ENCODE measurements at places on chromosomes 1 and 21. TPM values are rescaled to one million over a fixed set of nuclear protein-coding genes. Genes with fewer than 3 reads are reported as not detected.

DNA sequence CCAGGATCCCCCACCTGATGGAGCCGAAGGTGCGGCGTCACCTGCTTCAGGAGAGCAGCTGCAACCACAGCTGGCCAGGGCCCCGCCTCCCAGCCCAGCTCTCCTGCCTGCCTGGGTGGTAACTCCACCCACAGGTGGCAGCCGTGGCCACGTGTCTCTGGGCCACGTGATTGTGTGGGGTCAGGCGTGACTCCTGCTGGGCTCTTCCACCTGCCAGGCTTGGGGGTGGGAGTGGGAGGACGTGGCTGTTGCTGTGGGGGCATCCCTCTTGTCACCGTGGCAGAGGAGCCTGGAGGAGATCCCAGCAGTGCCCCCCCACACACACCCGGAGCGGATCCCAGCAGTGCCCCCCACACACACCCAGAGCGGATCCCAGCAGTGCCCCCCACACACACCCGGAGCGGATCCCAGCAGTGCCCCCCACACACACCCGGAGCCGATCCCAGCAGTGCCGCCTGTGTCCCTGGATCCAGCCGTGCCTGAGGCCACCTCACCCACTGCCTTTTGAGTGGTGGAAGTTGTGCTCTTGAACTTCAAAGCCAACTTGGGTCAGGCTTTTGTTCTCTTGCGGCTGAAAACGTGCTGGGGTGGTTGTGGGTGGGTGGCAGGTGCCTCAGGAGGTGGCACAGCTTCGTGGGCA lies 32.2 kb downstream of the POFUT2 start:
- DNase-seq: peak; percentile 43

- no peak for DNase-seq
Observed at GRCh38 chr1:6771441-6771769, 13.8 kb upstream of the CAMTA1 start.

- DNase-seq: no peak
Observed at GRCh38 chr1:156262461-156263287, 14.8 kb upstream of the PAQR6 start.

DNA sequence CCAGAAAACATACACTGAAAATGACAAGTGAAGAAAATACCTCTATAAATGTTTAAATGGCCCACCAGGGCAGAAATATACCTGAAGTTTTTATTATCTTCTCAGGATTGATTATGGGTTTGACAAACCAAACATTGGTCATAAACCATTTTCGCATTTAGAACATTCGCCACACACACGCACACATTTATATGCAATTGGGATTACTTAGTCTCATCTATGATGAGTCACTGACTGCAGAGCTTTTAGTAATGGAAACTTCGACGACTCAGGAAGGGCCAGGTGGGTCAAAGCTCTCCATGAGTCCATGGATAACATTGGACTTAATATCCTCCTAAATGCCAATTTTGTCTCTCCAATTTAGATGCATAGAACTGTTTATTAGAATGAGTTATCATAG lies 16.9 kb downstream of the NRDC start:
- DNase-seq: no peak

DNA sequence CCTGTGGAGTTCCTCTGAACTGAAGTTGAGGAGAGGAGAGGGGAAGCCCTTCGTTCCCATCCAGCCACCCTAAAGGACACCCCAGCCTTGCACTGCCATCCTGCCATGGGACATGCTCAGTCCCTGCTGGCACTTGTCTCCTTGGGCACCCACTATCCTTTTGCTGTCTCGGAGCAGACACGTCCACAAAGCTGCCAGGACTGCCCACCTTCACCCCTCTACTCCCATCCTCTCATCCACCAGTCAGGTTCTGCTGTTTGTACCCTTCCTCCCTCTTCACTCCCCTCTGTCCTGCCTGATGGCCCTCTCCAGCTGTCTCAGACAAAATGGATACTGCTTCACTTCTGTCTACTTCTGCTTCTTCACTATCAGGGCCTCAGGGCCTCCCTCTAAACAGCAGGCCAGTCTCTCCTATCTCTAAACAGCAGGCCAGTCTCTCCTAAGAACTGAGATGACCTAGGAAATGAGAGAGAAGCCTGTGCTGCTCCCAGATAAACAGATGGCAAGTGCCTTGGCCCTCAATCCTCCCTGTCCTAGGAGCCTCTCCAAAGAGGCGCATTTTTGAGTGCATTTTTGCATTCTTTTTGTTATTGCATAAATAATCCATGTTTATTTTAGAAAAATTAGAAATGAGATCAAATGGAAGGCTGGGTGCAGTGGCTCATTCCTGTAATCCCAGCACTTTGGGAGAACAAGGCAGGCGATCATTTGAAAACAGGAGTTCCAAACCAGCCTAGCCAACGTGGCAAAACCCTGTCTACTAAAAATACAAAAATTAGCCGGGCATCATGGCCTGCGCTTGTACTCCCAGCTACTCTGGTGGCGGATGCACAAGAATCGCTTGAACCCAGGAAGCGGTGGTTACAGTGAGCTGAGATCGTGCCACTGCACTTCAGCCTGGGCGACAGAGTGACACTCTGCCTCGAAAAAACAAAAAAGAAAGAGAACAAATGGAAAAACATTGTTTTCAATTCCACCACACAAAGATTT lies 4.4 kb upstream of the PYCR2 start:
- DNase-seq: no peak

GRCh38 chr1:109447524-109447923 lies 18.8 kb upstream of the SYPL2 start:
- DNase-seq: no peak

DNA sequence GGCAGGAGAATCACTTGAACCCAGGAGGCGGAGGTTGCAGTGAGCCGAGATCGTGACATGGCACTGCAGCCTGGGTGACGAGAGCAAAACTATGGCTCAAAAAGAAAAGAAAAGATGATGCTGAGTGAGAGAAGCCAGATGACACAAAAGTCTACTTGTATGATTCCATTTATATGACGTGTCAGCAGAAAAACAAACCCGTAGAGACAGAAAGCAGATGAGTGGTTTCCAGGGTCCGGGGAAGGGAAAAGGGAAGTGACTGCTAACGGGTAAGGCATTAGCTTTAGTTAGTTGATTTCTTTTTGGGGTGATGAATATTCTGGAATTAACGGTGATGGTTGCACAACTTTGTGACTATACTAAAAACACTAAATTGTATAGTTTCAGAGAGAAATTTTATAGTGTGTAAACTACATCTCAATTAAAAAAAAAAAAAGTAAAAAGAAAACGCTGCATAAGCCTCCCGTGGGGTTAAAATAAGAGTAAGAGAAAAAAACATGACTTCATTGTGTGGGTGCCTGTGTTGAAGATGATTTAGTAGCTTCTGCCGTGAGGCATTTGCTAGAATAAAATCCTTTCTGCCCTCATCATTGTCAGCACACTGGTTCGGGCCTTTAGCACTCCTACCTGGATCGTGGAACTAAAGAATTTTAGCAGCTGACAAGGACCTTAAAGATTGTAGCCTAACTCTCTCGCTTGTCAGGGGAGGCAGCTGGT lies 24.7 kb upstream of the ATP5PO start:
- DNase-seq: no peak

DNA sequence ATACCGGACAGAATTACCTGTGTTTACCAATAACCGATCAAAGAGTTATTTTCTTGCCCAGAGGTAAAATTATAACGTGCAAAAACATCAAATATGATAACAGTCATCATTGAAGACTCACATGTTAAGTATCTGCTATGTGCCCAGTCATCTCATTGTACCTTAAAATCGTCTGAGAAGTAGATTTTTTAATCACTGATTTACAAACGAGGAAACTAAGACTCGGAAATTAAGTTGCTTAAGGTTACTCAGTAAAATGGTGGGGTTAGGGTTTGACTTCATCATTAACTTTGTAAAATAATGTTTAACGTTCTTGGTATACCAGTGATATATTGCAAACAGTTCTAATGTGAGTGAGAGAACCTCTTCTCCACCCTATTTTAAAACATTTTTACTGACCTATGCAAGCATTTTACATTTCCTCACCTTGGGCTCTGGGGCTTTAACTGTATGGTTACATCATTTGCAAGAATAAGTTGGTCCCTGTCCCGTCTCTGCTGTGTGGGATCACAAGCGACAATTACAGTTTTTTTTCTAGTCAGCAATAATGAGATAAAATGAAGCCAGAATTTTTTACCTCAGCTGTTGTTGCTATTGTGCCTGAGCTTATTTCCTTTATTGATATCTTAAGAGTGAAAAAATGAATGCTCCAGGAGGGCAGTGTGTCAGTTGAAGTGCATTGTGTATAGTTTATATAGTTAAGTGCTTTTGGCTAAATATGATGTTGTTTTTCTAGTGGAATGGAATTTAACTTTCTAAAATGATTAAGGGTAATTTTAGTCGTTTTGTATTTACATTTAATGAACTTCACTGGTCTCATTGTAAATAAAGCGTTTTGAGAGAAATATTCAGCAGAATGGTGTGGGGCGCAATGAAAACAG lies 2.7 kb downstream of the RPRD2 start:
- peak; percentile 31 for DNase-seq

GRCh38 chr1:240404286-240404685 lies 207.7 kb downstream of the GREM2 start:
- no peak for DNase-seq

- DNase-seq: peak; percentile 41
Observed at GRCh38 chr1:9235096-9235459, 504 bp downstream of the H6PD start.

DNA sequence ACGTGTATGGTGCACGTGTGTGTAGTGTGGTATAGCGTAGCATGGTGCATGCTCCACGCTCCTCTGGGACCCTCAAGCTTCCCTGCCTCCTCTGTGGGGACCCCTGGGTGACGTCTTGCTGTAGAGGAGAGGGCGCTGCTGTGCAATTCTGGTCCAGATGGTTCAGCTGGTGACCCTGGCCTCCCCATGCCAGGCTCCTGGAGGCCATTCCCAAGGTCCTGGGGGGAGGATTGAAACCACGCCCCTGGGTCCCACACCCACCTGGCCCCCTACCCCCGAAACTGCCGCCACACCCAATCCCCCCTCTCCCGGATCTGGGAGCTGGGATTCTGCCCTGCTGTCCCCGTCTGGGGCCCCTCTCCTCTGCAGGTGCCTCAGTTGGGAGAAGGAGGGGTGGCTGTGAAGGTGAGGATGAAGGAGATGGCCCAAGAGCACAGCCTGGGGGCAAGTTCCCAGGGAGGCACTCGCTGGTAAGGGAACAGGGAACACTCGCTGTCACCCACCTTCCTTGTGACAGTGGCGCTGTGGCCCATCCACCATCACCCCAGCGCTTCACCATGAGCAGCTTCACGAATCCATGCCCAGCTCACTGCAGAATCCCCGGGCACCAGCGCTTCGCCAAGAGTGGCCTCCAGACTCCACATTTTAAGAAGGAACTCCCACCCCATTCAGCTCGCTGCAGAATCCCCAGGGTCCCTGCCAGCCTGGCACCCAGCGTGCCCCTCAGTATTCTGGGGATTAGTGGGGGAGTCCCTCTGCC lies 38.0 kb downstream of the WDR4 start:
- no peak for DNase-seq

DNA sequence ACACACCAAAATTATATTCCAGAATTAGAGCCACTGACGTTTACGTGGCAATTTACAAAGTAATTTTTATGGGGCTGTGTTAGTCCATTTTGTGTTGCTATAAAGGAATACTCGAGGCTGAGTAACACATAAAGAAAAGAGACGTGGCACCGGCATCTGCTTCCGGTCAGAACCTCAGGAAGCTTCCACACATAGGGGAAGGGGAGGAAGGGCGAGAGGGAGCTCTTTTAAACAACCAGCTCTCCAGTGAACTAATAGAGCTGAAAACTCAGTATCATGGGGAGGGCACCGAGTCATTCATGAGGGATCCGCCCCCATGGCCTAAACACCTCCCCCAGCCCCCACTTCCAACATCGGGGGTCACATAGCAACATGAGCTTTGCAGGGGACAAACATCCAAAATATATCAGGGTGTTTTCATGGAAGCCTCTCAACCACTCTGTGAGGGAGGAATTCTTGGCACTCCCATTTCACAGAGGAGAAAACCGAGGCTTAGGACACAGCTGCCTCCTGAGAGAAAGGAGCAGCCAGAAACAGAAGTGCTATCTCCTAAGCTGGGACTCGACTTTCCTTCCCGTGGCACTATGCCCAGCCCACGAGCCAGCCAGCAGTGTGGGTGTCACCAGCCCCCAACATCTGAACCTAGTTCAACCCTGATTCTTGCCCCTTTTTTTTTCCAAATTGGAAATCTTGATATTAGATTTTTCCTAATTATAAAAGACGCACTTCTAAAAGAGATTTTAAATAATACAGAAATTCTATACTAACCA lies 29.2 kb downstream of the MIS18A start:
- no peak for DNase-seq

The SLC35F3 gene
- not detected for total RNA-seq

The OR6N1 gene
- total RNA-seq: not detected

The TMEM81 gene
- 1.5 TPM for total RNA-seq

The ARV1 gene
- total RNA-seq: 6.3 TPM

The SLAMF7 gene
- not detected for total RNA-seq

The ACKR1 gene
- total RNA-seq: not detected
